ENCODE measurements at places on chromosomes 7 and 10.

- DNase-seq = no peak
Measured at GRCh38 chr10:118732245-118733165, 22.3 kb downstream of the CACUL1 start.

DNA sequence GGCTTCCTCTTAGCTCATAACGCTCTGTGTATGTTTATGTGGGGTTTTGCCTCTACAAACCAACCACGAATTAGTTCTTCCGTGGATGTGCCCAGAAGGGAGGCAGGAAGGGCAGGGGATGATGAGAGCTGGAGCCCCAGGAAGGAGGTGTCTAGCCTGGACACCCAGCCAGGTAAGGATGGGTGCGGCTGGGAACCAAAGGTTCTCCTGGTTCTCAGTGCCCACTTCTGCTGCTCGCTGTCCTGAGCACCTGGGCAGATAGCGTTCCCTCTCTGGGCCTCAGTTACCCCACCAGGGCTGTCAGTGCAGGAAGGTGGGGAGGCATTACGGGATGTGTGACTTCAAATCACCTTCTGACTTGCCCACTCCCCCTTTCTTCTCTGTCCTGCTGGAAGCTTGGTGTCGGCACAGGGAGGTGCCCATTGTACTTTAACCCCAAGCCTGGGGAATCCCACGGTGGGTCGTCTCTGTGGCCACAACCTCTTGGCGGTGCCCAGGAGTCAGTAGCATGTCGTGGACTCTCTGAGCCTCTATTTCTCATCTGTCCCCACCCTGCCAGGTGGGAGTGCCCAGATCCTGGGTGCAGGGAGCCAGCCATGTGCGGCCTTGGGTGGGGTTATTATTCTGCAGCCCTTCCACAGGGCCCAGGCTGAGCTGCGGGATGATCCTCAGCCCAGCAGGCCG is 18.7 kb upstream of the PCBD1 start:
- DNase-seq = no peak

DNA sequence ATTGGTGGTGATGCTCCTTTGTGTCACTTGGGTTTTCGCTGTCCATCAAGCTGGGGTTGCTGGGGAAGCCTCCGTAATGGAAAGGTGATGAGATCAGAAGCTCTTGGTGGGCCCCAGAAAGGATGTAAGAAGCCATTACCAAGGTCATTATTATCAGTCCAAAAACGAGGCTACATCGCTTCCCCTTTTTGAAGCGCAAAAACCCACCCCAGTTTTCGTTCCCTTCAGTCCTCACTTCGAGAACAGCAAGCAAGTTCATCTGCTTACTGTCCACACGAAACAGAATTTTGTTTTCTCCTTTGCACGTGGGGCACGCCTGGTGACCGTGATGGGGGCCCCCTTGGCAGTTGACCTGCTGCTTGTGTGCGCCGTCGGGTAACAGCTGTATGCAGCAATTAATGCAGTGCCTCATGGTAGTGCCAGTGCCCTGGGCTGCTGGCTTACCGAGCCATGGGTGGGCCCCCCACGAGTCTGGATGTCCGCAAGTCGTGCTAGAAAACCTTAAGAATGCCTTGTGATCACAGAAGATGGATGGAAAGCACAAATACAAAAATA is 47.5 kb downstream of the CHST15 start:
- DNase-seq = no peak

DNA sequence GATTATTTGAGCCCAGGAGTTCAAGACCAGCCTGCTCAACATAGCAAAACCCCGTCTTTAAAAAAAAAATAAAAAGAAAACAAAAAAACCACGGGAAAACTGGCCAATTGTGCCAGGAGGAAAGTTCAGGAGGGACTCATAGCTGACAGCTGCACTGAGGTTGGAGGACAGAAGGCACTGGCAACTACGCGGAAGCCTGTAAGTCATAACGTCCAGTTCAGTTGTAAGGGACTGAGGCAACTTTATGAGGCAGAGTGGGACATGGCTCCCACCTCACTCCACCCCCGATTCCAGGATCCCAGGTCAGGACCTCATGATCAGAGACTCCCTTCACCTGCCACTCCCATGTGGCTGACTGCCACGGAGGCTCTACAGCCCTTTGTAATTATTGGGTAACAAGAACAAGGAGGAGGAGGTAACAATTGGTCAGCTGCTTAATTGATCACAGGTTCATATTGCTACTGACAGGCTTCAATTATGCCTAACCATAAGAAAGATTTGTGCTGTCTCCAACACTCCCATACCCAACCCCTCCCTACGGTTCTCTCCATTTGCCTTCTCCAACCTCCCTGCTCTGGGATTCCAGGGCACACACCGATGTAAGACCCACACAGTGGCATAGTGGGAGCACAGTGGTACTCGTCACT is 1.9 kb upstream of the CCL24 start:
- DNase-seq = no peak

DNA sequence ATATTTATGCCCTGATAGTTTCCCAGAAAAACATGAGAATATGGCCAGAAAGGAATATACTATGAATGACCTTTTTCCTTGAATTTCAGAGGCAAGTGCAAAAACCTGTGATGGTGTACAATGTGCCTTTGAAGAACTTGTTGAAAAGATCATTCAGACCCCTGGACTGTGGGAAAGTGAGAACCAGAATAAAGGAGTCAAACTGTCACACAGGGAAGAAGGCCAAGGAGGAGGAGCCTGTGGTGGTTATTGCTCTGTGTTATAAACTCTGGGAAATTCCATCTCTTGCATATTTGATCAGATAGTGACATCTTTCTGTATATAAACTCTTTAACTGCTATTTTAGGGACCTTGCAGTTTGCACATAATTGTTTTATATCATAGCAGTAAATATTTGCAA is 33.7 kb downstream of the RAB18 start:
- DNase-seq = no peak

- no peak for DNase-seq
Measured at GRCh38 chr7:94280851-94281250, 113.8 kb upstream of the COL1A2 start.

- no peak for DNase-seq
Measured at GRCh38 chr10:49398000-49398861, 2.3 kb upstream of the DRGX start.

- DNase-seq = no peak
Measured at GRCh38 chr10:132616170-132616995, 78.8 kb downstream of the INPP5A start.

GRCh38 chr7:55179931-55180682 is 161.3 kb downstream of the EGFR start:
- no peak for DNase-seq

DNA sequence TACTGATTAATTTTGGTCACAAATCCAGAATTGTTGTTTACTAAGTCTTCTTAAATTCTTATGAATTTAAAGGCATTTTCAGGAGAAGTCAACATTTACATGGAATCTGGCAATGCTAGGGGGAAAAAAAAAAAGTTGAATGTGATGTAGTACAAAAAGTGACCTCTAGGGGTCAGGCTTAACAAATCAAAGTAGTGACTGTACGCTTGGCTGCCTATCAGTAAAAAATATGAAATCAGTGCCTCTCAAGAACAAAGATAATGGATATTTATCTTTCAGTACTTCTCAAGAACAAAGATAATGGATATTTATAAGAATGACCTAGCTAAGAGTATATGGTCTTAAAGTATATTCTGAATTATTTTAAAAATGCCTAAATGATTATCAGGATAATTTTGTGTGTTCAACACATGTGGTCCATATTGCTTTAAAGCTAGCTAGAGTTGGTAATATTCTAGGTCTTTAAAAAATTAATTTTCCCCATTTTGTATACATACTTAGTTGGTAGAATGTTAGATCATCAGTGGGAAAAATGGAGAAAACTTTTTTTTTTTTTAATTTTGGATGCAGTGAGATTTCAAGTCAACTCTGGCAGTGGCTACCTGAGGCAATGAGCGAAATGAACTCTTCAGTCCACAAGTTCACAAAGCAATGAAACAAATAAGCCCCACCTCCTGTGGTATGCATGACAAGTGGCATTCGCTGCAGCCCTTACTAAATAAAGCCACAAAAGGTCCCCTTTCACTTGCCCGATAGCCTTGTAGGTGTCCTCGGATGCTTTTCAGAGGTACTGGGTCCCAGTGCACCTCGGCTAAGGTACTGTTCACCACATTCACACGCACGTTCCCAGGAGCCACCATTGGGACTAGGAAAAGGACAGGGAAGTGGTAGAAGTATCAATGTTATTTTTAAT is 51.2 kb upstream of the LAMB4 start:
- peak; percentile 43 for DNase-seq

GRCh38 chr10:129626796-129627435 is 159.9 kb downstream of the MGMT start:
- no peak for DNase-seq

DNA sequence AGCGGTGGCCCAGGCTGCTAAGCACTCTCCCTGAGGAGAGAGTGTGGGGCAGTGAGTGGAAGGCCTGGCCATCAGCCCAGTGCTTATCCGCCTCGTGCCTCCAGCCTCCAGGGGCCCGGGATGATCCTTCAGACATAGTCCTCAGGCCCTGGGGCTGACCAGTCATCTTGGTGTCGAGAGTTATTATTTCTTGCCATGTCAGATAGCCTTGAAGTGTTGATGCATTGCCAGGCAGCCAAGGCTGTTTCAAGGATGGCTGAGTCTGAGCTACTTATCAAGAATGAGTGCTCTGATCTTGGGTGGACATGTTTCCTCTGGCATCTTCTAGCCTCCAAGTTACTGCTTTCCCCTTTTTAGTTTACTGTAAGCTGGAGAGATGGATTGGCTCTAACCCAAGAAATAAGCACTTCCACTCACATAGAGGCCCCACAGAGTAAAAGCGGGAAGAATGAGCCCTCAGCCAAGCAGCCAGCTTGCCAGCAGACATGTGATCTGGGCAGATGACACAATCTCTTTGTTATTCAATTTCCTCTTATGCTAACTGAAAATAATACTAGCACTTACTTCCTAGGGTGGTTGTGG is 136.5 kb upstream of the NAMPT start:
- DNase-seq = peak; percentile 64

DNA sequence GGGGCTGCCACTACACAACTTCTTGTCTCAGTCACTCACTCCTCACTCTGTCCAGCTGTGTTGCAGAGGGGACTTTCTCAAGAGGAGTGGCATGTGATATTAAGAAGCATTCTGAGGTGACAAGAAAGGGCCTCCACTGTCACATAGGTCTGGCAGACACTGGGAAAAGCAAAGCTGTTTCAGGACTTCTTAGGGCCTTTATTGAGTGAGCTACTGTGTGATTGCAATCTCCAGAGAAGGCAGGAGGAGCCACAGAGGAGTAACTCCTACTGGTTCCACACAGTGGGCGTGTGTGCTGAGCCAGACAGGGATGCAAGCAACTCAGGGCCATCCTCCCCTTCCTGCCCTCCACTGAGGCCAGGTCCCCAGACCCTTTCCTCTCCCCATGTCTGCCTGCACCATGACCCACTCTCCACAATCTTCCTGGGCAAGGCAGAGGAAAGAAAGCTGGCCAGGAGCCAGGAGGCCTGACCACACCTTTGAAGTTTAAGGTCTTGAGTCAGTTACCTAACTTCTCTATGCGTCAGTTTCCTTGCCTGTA is 262.0 kb upstream of the ZMIZ1 start:
- DNase-seq = no peak

- no peak for DNase-seq
Measured at GRCh38 chr7:27215356-27215755, 15.5 kb upstream of the HOXA13 start.

- no peak for DNase-seq
Measured at GRCh38 chr7:24108906-24109376, 175.0 kb upstream of the NPY start.

- no peak for DNase-seq
Measured at GRCh38 chr7:16579216-16579615, 52.6 kb downstream of the LRRC72 start.

DNA sequence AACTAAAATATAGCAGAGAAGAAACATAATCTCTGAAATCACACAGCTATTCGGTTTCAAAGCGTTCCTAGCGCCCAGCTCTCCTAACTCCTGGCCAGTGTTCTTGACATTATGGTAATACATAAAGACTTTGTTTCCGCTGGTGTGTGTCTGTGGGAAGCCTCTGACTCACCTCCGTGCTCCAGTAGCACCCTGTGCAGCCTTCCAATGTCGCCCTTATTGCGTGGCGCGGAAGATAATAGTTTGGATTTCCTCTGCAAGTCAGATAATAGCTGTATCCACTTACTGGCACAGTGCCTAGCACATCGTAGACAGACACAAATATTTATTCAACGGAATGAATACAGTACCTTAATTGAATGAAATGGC is 570 bp downstream of the BMS1 start:
- DNase-seq = peak; percentile 19

- no peak for DNase-seq
Measured at GRCh38 chr10:125049216-125049881, 107.4 kb downstream of the ZRANB1 start.

GRCh38 chr10:13500201-13500600 is 28.6 kb downstream of the BEND7 start:
- DNase-seq = no peak

DNA sequence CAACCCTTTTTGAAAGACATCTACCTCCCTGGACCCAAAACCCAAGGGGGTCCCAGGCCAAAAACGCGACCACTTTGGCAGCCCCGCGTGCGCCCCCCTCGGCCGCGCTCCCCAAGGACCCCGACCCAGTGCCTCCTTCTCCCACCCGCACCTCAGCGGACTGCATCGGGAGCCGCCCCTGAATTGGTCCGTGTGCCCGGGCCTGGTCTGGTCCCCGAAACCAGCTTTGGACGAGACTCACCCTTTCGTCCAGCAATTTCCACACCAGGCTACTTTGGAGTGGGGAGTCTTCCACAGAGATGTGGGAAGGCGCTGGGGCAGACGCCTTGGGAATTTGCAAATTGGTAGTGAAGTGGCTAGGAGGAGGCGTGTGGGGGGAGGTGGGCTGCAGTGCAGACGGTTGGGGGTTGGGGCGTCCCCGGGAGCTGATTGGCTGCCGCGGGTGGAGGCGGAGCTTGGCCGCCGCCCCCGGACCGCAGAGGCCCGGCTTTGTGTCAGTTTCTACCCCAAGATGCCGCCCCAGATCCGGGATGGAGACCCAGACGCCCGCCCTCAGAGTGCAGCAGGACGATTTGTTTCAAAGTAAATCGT is 16.9 kb downstream of the TCAF1 start:
- no peak for DNase-seq

DNA sequence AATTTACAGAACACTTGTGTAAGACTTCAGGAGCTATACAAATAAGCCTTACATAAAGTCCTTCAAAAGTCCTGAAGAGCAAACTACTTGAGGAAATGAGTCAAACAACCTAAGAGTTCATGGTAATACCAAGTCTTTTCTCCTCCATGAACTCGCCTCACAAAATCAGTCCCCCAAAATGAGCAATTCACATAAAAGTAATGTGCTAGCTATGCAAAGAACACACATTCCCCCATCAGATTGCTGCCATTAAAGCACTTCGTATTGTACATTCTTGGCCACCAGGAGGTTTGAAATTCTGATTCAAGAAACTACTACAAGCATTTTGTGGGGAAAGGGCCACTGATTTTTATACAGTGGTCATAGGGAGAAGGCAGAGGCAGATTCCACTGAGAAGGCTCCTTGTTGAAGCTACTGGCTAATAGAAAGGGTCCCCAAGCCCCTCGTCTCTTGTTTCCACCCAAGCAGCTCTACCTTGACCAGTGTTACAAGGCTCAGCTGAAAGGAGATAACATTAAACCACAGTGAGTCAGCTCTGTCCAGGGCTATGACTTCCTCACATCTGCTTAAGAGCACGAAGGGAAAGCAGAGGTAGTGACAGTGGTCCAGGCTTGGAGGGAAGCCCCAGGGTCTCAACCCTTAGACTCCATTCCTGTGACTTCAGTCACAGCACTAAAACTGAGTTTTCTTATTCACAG is 115.2 kb upstream of the CDK1 start:
- DNase-seq = no peak

- no peak for DNase-seq
Measured at GRCh38 chr10:24086296-24087086, 122.4 kb upstream of the KIAA1217 start.
